Caki2 (cell line): ENCODE measurements at places on chromosomes 5 and 9.

GRCh38 chr9:137045294-137046087, 486 bp downstream of the NPDC1 start:
- no peak for DNase-seq

DNA sequence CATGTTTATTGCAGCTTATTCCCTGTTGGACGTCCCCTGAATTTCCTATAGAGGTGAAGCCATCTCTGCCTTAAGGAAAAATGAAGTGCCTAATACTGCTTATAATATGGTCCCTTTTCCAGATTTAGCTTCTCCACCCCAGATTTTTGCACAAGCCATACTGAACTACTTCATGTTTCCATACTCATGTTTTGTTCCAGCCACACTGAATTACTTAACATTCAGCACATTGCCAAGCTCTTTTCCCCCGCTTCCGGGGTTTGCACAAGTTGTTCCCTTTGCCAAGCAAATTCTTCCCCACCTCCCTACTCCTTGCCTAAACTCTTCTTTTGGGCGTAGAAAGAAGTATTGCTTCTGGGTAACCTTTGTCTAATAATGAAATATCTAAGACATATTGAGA, 1.7 kb upstream of the CNTRL start:
- no peak for DNase-seq

DNA sequence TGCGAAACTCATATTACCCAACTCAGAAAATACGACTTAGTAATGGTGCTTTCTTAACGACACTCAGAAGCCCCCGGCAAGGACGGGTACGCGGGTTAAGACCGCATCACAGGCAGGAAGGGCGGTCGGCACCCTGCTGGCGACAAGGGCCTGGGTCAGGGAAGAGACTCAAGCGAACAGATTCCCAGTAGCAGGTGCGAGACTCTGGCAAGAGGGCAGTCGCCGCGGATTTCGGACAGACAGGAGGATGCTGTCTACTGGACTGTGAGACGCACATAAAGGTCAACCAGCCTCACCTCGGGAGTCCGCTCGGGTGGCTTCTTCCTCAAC, 398 bp downstream of the RAPGEF6 start:
- no peak for DNase-seq

GRCh38 chr5:92769978-92770377, 811.0 kb downstream of the NR2F1-AS1 start:
- DNase-seq, result no peak

- DNase-seq, result peak; percentile 92
These were observed 3.0 kb upstream of the UBE2R2 start for GRCh38 chr9:33813712-33814641.

DNA sequence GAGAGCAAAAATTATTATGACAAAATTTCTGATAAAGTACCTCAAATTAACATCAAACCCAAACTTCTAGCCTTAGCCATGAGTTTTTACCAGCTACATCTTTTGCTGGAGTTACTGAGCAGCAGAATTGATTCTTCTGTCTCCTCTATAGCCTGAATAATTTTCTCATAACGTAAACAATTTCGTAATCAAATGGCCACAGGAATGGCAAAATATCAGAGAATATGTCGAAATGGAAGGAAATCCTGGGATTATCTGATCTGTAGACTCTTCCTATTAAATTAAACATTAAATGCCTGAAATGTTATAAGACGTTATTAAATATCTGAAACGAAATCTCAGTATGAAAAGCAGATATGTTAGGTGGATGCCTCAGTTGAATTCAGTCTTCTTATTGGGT, 41.1 kb downstream of the LURAP1L start:
- no peak for DNase-seq

DNA sequence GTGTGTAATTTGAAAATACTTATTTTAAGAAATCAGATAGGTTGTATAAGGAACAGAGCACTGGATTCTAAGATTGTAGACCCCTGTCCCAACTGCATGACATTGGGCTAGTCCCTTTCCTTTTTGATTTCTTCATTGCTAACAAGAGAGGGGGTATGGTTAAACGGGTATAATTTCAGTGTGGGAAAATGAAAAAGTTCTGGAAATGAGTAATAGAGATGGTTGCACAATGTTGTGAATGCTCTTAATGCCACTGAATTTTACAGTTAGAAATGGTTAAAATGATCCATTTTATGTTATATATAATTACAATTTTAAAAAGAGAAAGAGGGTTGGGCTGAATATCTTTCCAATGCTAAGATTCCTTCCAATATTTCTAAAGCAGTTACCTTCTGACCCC, 103.3 kb upstream of the LHFPL2 start:
- DNase-seq, result no peak

GRCh38 chr5:141692919-141693725, 11.1 kb upstream of the ARAP3 start:
- DNase-seq, result peak; percentile 86

- DNase-seq, result peak; percentile 44
These were observed 22.5 kb downstream of the ZNF618 start for GRCh38 chr9:113898596-113898995.

GRCh38 chr5:1948663-1949191, 66.0 kb upstream of the IRX4 start:
- no peak for DNase-seq

DNA sequence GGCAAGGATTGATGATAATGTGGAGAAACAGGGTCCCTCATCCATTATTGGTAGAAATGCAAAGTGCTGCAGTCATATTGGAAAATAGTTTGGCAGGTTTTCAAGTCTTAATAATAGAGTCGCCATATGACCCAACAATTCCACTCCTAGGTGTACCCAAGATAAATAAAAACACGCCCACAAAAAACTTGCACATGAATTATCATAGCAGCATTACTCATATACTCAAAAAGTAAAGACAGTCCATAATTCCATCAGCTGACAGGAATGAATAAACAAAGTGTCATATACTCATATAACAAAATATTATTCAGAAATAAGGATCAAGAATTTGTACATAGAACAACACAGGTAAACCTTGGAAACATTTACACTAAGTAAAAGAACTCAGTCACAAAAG, 242.9 kb upstream of the FTMT start:
- no peak for DNase-seq

DNA sequence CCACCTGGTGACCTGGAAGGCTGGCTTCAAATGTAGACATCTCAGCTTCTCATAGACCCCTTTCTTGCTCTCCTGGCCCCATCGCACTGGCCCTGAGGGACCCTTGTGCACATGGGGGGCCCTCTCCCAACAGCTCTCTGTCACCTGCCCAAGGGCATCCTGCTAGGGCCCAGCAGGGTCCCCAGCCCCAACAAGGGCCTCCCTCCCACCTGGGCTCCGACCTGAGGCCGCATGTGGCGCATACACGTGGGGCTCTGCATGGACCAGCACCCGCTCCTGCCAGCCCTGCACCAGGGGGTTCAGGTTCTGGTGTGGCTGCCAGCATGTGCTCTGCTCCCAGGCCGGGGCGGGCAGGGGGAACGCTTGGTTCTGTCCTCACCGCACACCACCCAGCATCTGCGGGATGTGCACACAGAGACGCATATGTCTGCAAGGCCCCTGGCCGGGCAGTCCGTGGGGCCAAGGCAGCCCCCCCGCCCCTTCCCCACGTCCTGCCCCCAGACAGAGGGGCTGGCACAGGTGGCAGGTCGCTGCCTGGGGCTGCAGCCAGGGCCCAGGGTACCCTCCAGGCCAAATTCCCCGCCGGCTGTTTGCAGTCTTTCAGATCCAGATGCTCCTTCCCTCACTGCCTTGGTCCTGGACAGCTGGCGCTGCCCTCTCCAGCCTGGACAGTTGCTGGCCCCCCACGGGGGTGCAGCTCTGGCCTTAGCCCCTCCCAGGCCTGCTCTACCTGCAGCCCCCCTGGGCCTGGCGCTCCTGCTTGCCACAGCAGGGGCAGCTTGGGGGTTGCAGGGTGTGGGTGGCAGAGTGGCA, 17.9 kb upstream of the NRARP start:
- no peak for DNase-seq

GRCh38 chr5:32445287-32445758, 783 bp upstream of the ZFR start:
- no peak for DNase-seq

DNA sequence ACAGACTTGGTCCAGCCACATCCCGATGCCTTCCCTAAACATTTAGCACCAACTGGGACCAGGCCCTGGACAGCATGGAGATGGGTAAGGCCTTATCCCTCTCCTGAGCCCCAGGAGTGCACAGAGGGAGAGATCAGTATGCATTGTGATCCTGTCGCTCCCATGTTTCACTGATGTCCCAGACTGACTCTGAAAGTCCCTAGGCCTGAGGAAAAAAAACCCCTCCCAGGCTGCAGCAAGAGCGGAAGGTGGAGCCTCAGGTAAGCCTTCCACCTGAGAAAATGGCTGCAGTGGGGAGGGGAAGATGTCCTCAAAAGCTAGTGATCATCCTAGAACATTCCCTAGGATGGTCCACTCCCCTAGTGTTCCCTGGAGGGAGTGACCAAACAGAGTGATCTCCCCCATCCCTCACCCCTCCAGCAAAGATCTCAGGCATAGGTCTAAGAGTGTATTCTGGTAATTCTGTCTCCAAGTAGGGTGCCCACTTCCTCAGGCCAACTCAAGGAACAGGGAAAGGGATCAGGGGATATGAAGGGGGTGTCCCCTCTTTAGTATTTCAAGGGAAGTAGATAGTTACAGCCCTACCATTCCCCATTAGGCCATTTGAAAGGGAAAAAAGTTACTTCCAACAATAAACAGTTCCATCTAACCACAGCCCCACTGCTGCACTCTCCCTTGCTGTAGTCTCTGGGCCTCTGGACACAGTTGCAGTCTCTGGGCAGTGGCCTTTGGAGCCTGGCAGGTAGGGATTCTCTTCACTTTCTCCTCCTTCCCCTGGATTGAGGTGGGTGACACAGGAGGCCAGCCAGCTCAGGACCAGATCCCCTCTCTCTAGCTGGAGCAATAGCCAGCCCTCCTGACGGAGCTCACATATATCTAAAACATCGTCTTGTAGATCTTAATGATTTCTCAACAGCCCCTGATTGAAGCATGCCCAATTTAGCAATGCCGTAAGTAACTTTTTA, 6.8 kb upstream of the CXXC5 start:
- no peak for DNase-seq

DNA sequence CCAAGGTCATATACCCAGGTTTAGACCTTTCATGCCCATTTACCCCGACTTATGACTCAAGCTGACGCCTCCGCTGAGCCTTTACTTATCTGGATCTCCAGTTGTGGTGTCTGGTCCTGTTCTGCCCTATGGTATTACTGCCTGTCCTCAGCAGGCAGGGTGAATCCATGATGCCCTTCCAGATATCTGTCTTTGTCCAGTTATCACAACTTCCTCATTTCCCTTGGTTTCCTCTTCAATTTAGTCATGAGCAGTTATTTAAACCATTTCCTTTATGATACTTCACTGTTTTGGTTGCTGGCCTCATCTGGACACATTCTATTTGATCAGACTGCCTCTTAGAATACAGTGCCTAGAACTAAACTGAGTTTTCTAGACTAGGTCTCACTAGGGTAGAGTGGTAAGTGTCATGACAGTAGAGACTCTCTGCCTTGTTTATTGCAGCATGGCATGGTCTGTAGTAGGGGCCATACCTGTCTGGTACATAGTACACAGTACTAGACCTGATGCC, 93.3 kb downstream of the MELK start:
- DNase-seq, result no peak

DNA sequence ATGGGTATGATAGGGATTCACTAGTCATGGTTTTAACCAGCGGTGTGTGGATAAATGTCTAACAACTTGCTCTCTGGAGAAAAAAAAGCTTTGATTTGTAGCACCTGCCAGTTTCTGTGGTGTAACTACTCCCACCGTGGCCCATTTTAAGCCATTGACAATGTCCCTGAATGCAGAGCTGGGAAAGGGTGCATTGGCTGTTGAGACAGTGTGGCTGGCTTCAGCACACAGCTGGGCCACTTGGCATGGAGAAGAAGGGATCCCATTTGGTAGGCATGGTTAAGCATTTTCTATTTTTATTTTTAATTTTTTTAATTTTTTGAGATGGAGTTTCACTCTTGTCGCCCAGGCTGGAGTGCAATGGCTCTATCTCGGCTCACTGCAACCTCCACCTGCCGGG, 31.5 kb upstream of the SYNPO start:
- no peak for DNase-seq

GRCh38 chr5:21807953-21808352, 1045.2 kb downstream of the CDH12 start:
- DNase-seq, result no peak

DNA sequence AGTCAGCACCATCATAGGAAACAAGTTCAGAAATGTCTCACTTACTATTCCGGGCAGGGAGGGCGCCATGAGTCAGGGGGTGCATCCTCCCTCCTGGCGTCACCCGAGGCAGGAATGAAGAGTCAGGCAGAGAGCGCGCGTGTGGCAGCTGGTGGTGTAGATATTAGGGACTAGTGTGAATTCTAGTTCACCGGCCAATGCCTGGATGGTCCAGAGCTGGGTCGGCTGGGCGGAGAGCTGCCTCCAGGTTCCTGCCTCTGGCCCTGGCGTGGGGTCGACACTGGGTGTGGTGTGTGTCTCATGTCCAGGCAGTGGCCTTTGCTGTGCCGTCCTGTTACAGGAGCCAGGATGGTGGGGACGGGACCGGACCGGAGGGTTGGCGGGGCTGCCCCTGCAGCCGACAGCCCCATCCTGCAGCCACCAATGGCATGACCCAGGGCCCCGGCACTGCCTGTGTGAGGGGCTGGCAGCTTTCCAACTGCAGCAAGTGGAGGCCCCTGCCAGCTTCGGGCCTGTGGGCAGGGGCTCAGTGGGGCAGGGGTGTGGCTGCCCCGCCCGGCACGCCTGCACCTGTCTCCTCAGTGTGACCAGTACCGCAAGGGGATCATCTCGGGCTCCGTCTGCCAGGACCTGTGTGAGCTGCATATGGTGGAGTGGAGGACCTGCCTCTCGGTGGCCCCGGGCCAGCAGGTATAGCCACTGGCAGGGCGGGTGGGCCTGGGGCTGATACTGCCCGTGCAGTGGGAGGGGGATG, 9.1 kb downstream of the DIPK1B start:
- DNase-seq, result no peak

- no peak for DNase-seq
These were observed 351.3 kb downstream of the ADGRV1 start for GRCh38 chr5:90909940-90910339.

- DNase-seq, result no peak
These were observed 10.7 kb upstream of the CREBRF start for GRCh38 chr5:173045474-173045873.

- no peak for DNase-seq
These were observed 315.8 kb upstream of the POU5F2 start for GRCh38 chr5:94057217-94057616.

GRCh38 chr5:143880178-143880577, 68.2 kb downstream of the HMHB1 start:
- no peak for DNase-seq

DNA sequence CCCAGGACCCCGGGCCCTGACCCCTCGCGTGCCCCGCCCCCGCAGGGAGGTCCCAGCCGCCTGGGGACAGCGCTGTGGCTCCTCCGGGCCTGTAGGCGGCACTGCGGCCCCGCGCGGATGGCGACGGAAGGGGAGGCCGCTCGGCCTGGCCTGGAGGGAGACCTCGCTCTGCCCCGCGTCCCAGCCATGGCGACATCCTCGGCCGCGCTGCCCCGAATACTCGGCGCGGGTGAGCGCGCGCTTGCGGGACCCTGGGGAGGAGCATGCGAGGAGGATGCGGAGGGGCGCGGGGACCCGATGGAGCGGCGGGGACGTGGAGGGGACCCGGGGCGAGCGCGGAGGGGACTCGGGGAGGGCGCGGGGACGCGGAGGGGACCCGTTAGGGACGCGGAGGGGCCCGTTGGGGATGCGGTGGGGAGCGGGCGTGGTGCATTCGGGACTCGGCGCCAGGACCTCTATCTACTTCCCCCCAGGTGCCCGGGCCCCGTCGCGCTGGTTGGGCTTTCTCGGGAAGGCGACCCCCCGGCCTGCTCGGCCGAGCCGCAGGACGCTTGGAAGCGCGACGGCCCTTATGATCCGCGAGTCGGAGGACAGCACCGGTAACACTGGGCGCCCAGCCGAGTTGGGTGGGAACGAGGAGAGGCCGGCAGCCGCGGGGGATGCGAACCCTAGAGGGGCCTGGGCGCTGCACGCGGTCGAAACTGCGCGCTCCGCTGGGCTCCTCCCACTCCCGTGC, at the start of gene MRPS2:
Gene MRPS2 (plus strand): TSS at position 158 of the 736 bp plus-strand sequence. CDS start 29 bp downstream, at position 187.
- DNase-seq, result peak; percentile 82
